A549 treated with DMSO at 1 μM for 4 hours (cell line): ENCODE measurements at places on chromosomes 13 and 19. TPM values are rescaled to one million over a fixed set of nuclear protein-coding genes. Genes with fewer than 3 reads are reported as not detected.

C19orf25 gene
- total RNA-seq: 10.9 to 20.9 TPM (median 20.3 TPM) in 5 replicates

TEAD2 gene
- 14.1 to 23.1 TPM (median 18.6 TPM) in 5 replicates for total RNA-seq

IL11 gene
- total RNA-seq: 80.6 to 115 TPM (median 100 TPM) in 5 replicates

C19orf81 gene
- 2.1 to 10.3 TPM (median 9.1 TPM) in 5 replicates for total RNA-seq
